ENCODE measurements at places on chromosomes 3 and 15. TPM values are rescaled to one million over a fixed set of nuclear protein-coding genes. Genes with fewer than 3 reads are reported as not detected.

Gene GRK7
- not detected for total RNA-seq

Gene SLC35A5
- total RNA-seq: 21.7 TPM

Gene MAGI1
- total RNA-seq: 52.0 TPM

DNA sequence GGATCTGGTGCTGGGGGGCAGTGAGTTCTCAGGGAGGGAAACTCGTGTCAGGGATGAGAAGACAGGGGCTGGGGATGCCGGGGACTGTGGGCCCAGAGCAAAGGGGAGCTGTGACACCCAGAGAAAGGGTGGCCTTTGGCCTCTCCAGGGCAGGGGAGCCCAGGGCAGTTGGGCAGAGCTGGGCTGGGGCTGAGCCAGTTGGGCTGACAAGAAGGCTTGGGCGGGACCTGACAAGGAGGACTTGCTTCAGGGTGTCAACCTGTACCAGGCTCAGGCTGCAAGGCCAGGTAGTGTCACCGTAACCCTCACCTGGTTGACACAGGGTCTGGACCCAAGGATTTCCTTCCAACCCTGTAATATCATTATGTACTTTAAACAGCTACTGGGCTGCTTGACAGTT is 13.2 kb upstream of the ANPEP start:
- no peak for DNase-seq

DNA sequence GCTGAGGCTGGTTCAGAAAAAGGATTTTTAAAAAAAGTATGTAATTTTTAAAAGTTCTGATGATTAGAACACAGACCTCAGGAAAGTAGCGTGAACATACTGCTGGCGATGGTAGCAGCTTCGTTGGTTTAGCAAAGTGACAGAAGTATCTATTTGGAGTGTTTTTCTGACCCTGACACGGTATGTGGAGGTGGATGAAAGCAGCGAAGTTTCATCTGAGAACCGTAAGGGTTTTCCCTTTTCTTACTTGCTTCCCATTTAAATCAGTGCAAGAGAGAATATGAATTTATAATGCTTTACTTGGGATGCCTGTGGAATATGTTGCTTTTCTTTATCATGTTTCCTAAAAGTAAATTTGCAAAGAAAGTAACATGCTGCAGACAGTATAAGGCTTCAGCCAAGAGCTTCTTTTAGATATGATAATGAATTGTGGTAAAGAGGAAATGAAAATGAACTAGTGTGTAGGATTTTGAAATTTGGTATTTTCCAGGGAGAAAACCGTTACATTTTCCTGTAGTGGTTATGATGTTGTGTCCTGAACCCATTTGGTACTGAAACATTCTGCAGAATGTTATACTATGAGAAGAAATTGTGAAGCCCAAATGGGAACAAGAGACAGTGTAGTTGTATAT is 3.9 kb downstream of the CHST2 start:
- DNase-seq: no peak

GRCh38 chr3:58285334-58285733 is 20.7 kb upstream of the RPP14 start:
- DNase-seq: peak; percentile 37

DNA sequence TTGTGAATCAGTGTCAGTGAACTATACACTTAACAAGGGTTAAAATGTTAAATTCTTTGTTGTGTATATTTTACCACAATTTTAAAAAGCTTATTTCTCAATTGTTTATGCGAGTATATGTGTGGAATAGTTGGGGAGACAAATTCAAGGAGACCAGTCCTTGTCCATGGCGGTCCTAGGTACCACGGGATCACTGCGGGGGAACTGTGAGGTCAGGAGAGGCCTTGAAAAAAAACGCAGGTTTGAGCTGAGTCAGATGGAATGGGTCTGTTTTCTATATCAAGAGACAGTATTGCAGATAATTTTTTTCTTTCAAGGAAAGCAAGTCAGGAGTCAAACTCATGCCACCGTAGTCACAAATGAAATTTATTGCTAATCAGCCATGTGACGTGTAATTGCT is 18.5 kb downstream of the IGF1R start:
- DNase-seq: no peak

Gene SPRED1
- total RNA-seq: 11.3 TPM

GRCh38 chr15:23897531-23897930 is 210.4 kb upstream of the NDN start:
- DNase-seq: no peak

DNA sequence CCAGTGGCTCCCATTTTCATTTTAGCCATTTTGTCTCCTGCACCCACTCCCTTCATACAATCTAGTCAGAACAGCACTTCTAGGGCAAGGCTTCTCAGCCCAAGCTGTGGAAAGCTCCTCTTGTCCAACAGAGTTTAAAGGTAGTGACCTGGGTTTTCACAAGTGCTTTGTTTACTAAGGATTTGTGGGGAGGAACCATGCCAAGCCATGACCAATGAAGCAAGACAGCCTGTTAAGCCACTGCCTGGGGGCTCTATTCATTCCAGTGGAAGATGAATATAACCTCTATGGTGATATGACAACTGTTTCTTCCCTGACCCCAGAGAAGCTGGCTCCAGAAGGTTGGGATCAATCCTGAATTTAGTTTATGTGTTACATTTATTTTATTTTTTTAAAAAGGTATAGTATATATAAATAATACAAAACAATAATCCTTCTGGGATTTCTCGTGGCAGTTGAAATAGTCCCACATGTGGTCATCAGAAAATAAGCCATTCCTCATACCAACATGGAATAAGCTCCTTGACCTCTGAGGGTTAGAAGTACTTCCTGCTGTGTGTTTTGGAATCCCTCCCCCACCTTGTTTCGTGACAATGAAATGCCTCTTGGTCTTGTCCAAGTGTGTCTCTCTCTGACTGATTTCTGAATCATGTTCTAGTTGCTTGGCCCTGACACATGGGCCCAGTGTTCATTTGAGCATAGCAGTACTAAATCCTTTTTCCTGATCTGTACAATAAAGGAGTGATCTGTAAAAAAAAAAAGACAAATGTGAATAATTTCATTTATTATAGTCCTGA is 13.3 kb upstream of the THUMPD3 start:
- no peak for DNase-seq

Gene STRA6
- 0.52 TPM for total RNA-seq

DNA sequence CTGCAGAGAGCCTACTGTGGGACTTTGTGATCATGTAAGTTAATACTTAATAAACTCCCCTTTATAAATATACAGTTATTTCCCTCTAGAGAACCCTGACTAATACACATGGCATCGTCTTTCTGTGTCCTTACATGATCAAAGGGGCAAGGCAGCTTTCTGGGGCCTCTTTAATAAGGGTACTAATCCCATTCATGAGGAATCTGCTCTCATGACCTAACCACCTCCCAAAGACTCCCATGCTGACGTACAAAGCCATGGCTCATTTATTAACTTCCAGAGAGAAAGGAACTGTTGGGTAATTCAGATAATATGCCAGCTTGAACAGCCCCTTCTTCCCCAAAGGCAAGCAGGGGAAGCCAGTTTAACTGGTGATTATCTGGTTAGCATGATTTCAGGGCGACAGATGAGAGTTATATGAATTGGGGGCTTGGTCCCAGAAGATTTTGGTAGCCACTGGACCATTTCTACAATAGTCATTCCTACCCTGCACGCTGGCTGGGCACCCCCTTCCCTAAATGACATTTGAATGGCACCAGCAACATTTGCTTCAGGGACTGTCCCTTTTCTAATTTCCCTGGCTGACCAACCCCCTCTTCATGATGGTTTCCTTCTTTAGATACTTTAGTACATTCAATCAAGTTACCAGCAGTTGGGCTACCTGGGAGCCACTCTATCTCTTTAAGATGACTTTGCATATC is 83.6 kb upstream of the C3orf80 start:
- DNase-seq: no peak

Gene PIGZ
- total RNA-seq: 3.5 TPM

Gene RAB6B
- 0.30 TPM for total RNA-seq

GRCh38 chr15:50358845-50359244 is 3.8 kb upstream of the GABPB1 start:
- DNase-seq: no peak

DNA sequence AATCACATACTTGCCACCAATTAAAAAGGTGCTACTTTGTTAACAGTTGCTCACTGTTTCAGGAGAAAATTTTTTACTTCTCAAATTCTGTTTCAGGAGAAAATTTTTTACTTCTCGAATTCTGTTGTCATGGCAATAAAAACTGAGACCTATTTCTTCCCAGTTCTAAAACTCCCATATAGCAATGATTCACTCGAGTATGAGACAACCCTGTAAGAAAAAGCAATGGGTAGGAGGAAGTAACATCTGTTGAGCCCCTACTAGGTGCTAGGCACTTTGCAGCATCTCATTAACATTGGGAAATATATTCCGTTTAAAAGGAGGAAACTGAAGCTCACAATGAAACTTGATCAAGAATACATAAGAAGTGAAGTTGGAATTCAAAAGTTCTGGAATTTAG is 35.1 kb upstream of the IGSF11 start:
- DNase-seq: no peak

DNA sequence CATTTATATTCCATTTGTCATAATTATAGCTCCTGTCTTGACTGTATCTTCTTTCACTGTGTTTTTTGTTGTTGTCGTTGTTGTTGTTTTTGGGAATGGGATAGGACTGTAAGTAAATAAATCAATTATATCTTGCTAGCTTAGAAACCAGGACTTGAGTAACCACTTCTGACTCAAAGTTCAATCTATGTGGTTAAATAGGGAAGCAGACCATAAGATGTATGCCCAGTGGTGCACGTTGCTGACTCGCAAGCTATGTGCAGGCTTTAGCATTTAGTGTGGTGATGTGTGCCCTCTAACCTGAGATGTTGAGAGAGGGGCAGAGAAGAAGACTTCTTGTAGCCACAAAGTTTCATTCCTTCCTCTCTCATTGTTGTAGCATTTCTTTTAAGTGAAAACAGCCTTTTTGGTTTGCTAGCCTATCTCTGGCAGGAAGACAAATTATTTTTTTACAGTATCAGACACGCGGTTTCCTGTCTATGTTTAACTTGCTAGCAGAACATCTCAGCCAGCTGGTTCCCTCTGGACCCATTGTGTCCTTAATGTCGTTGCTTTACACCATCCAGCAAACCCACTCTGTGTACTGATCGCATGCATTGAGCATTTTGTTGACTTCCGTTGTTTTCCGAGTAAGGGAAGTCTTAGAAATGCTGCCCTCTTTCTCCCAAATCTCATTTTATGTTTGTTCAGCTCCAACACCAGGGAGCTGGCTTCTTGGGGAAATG is 52.1 kb downstream of the TGFBR2 start:
- no peak for DNase-seq

GRCh38 chr15:25391971-25392721 is 46.7 kb downstream of the UBE3A start:
- DNase-seq: no peak

DNA sequence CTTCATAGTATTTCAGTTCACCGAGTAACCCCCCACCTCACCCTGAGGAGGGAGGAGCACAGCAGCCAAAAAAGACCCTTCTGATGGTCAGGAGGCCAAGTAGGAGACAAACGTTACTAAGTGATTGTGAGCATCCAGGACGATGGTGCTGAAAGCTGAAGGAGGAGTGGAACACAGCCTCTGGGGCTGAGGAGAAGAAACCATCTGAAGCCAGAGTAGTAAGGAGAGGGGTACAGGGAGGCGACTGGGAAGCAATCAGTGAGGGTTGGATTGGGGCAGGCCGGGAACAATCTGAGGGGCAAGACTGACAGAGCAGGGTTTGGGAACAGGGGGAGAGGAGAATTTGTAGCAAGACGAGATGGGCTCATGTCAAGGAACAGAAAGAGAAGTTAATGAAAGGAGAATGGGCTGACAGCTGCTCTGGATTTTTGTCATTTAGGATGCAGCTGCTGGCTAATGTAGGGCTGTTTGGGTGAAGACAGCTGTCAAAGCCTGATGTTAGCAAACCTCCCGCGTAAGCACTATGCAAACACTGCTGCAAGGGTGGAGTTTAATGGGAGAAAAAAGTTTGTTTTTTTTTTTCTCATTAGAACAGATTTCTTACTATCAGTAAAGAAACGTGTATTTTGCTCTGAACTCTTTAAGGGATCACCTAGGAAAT is 622.2 kb downstream of the EDEM1 start:
- DNase-seq: no peak

GRCh38 chr3:2888592-2888991 is 221.6 kb downstream of the IL5RA start:
- DNase-seq: no peak

Gene FEZF2
- not detected for total RNA-seq

Gene RAD51
- total RNA-seq: 1.4 TPM

DNA sequence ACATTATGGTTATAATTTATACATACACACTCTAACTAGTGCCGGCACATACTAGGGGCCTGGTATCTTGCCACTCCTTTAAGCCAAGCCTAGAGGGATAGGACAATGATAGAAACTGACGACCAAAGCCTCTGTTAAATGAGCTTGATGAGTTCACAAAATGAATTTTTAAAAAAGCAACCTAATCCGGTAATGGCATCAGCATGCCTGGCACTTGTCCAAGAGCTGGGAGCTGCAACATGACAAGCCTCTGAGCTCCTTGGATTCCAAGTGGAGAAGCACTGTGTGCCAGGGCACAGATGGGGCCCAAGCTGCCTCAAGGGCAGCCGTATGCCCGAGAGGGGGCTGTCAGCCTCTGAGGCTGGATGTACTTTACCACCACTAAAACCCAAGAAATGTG is 9.7 kb downstream of the ETV5 start:
- peak; percentile 91 for DNase-seq

Gene AGBL1
- not detected for total RNA-seq

Gene TRPM1
- 8.9 TPM for total RNA-seq

Gene ZNF502
- 2.8 TPM for total RNA-seq

- DNase-seq: no peak
Observed at GRCh38 chr15:85329561-85330422, 50.6 kb upstream of the AKAP13 start.

DNA sequence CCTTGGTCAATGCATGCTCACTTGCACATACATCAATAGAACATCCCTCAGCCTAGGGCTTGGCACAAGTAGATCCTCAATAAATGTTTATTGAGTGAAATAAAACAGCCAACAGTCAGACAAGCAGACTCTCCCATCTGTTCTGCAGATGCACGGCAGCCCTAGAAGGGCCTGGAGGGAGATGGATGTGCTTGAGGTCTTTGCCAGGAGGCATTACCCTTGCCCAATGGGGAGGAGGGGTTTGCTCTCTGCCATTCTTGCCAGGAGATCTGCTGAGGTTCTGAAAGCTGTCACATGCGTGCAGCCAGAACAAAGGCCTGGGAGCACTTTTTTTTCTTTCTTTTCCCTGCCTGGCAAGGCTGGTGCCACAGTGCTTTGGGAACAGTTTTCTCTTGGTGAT is 349.3 kb upstream of the THRB start:
- DNase-seq: no peak

- DNase-seq: peak; percentile 79
Observed at GRCh38 chr3:42032693-42033349, 58.3 kb upstream of the TRAK1 start.

Gene PP2D1
- total RNA-seq: not detected

Gene MUSTN1
- total RNA-seq: 7.3 TPM

- DNase-seq: no peak
Observed at GRCh38 chr3:147400999-147401398, 5.3 kb downstream of the ZIC4 start.

Measured in lower leg skin (tissue), 4 donors.